ENCODE measurements at places on chromosomes 1 and 21.

DNA sequence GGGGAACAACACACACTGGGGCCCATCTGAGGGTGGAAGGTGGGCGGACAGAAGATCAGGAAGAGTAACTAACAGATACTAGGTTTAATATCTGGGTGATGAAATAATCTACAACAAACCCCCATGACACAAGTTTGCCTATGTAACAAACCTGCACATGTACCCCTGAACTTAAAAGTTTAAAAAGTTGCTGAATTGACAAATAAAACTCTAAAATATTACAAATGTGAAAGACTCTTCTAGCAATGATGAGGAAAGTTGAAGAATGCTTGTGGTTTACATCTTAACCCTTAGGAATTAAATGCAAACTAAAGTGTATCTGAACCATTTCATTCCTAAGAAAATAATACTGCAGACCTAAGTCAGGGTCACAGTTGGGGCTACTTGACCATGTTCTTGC lies 525.6 kb upstream of the CAMK1G start:
- no peak for DNase-seq

DNA sequence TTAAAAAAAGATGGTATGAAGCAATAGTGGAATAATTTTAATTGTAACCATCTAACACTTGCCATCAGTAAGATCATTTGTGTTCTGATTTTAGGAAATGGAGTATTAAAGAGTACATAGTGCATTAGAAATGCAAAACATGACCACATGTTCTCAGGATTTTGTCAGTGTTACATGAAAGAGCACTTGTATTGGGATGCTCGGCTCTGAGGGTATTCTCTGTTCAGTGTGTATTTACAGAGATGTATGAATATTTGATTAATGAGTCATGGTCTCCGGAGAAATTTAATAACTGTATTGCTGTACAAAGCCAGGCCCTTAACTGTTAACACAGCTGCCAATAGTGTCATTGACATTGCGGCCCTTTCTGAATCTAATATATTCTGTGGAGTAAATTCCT lies 91.7 kb downstream of the ATG4C start:
- no peak for DNase-seq

DNA sequence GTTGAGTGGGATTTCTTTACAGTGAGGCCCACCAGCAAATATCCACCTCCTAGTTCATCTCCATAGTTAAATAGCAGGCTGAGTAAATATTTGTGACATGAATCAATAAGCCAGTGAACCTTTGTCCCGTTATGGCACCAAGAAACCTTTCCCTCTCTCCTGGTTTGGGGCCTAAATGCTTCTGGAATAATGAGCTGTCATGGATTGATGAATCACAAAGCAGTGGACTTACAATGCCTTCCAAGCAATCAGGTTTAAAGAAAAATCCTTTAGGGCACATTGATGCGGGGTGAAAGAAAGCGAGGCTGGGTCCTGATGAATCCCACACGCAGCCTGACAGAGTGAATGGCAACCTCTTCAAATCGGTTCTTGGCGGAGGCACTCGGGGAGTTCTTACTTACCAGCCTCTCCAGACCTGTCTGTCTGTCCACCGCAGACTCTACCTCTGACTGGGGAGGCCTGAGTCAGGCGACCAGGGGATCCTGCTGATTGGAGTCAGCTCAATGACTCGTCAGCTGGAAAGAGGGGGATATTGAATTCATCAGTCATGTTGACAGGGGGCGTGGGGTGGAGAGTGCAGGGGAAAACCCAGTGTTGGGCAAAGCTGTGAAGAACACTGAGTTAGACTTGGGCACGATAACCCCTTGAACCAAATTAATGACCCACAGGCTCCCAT lies 247.3 kb downstream of the PLPP3 start:
- no peak for DNase-seq

DNA sequence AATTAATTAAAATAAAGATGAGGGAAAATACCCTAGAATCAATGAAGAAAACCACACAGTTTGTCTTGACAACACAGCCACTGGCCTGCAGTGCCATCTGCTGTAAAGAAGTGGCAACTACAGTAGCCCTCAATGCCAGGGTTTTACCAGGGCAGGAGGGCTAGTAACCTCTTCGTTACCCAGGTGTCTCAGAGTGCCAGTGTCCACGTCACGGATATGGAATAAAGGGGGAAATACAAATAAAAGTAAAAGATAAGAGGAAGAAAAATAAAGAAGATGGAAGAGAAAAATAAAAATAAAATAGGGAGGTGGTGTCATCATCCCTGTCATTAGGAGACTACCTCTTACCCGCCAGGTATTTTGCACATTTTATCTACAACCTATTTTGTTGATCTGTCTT lies 14.2 kb upstream of the SLC44A3 start:
- no peak for DNase-seq

DNA sequence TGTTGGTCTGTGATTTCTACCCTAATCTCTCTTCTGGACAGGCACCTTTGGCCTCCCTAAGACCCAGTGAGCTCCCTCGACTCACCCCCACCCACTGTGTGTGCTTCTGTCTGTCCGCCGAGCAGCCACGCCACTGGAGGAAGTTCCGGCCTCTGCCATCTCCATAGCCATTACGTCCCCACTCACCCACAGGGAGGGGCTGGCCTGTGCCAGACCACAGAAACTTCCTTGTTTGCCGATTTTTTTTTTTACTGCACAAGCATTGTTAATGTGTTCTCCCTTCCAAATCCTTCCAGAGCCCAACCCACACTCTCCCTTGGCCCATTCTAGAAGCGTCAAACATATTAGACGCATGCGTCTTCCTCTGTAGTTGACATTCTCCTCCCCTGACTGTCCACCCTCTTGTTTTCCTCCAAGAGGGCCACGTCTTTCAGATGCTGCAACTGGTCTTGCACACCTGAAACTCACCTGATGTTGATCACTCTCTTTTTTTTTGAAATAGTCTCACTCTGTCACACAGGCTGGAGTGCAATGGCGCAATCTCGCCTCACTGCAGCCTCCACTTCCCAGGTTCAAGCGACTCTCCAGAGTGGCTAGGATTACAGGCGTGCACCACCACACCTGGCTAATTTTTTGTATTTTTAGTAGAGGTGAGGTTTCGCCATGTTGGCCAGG lies 72.3 kb downstream of the EVA1C start:
- DNase-seq: no peak

GRCh38 chr1:103529746-103530145 lies 4.2 kb downstream of the RNPC3 start:
- no peak for DNase-seq

- DNase-seq: no peak
Measured at GRCh38 chr1:64183395-64184002, 19.9 kb upstream of the UBE2U start.

- DNase-seq: no peak
Measured at GRCh38 chr1:92362970-92363369, 64.1 kb downstream of the RPAP2 start.

DNA sequence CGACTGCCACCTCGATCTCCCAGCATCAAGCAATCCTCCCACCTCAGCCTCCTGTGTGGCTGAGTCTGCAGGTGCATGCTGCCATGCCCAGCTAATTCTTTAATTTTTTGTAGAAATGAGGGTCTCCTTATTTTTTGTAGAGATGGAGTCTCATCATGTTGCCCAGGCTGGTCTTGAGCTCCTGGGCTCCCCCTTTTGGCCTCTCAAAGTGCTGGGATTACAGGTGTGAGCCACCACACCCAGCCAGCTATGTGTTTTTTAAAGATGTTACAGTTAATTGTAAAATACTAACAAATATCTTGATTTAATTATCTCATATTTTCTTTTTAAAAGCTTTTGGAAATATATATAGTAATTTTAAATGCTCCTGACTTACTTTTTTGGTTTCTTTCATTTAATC lies 181.3 kb upstream of the DMRTA2 start:
- no peak for DNase-seq

GRCh38 chr1:179287946-179288345 lies 5.7 kb upstream of the SOAT1 start:
- no peak for DNase-seq

DNA sequence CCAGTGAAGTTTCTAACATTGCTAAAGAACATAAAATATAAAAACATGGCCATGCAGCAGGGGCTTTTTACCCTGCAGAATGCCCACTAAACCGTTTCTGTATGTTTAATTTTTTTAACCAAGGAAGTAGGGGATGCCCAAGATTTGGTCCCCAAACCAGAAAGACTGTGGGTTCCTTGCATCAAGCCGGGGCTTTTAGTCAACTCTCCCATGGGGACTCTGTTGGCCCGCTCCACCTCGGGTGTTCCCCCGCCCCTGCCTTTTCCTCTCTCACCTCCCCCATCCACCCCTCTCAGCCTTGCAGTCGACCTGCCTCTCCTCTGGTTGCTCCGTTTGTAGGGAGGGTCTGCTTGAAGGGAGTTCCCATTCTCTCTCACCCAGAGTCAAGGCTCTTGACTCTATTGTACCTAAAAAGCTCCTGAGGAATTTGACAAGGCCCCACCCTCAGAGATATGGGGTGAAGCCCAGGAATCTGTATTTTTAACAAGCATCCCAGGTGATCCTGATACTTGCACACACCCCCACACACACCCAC lies 117.5 kb downstream of the TOMM20 start:
- no peak for DNase-seq

DNA sequence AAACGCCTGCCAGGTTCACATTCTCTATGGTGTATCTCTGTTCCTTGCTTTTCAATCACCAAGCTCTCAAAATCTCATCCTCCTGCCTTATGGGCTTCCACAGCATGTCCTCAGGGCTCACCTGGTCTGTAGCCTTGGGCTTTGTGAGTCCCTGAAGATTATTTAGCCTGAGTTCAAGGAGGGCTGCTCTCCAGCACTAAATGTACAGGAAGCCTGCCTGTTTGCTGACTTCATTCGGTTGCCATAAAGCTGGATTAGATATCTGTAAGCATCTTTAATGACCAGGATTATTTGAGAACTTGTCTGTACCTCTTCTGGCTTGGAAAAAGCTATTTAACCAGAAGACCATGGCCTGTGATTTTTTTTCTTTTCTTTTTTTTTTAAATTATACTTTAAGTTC lies 6.9 kb upstream of the REG4 start:
- DNase-seq: no peak

- no peak for DNase-seq
Measured at GRCh38 chr1:201457508-201457960, 11.5 kb downstream of the PHLDA3 start.

DNA sequence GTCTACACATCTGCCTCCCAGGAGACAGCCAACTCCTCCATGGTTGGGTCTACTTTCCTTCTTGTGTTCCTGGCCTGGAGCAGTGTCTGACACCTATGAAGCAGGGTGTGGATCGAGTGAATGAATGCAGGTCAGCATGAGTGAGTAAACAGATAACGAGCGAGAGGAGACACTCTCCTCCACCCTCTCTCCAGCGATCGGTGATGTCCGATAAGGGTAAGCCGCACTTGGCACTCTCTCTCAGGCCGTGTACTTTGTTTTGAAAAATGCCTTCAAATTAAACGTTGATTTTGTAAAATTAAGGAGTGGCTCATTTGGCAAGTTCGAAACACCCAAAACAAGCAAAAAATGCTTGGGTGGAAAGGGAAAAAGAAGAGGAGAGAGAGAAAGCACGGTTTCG lies 43.8 kb upstream of the DMRTB1 start:
- no peak for DNase-seq

DNA sequence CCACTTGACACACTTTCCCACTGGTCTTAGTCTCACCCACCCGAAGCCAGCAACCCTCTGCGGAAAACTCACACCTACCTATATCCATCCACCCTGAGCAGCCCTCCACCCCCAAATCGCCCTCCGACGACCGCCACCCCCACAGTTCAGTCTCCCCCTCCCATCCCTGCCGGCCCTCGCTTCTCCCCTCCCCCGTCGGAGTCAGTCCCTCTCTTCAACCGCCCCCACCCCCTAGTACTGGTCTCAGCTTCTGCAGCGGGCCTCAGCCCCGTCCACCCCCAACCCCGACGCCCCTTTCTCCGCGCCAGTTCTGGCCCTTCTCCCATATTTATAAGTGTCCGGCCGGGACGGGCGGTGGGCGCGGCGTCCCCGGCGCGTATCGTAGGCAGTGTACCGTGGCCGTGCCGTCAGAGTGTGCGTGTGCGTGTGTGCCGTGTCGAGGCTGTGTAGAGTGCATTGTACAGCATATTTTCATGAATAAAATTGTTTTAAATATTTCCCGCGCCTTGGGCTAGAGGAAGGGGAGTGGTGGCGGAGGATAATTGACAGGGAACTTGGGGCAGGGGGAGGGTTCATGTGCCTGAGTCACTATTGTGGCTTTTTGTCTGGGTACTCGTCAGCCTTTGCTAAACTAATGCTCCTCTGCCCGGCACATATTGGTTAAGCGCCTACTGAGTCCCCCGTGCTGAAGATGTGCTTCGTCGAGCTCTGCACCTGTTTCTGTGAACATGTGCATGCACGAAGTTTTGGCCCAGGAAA lies 22.0 kb downstream of the FOXO6 start:
- DNase-seq: no peak

- no peak for DNase-seq
Measured at GRCh38 chr1:228265167-228265566, 57.3 kb downstream of the OBSCN start.

DNA sequence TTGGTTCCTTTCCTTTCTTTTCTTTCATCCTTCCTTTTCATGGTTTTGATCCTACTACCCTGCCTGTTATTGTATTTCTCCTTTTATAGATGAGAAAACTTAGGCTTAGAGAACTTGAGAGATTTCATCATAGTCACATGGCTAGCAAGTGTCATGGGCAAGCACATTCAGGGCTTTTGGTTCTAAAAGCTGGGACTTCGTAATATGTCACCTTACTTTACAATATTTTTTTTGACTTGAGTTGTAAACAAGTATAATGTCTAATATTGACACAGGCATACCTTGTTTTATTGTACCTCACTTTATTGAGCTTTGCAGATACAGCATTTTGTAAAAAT lies 70.7 kb downstream of the MTR start:
- no peak for DNase-seq

DNA sequence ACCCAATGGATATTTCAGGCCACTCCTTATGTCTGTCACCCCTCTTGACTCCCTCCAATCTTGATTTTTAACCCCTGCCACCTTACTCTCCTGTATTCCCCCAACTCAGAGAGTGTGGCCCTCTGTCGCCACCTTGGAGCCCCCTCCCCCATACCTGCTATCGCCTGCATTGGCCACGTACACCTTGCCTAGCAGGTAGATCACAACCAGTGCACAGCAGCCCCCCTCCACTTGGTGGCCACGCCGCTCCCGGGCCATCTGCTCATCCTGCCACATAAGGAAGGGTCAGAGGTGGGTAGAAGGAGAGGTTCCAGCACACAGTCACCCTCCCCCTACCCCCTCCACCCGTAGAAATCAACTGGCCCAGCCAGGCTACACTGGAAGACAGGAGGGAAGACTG lies 2.9 kb downstream of the PPM1J start:
- DNase-seq: no peak

- DNase-seq: no peak
Measured at GRCh38 chr1:116763787-116764465, 9.7 kb downstream of the CD2 start.

- no peak for DNase-seq
Measured at GRCh38 chr1:6301526-6301925, 40.6 kb upstream of the GPR153 start.

- no peak for DNase-seq
Measured at GRCh38 chr1:167345386-167345733, 124.7 kb downstream of the POU2F1 start.

GRCh38 chr1:226644541-226645176 lies 94.4 kb downstream of the ITPKB start:
- DNase-seq: no peak

GRCh38 chr1:240405751-240406150 lies 206.2 kb downstream of the GREM2 start:
- DNase-seq: no peak

Measured in stimulated activated CD4-positive, alpha-beta T cell treated with anti-CD3 and anti-CD28 coated beads, Interleukin-15, amount 100 ng/mL, for 1 hour (primary cell).